ENCODE measurements at places on chromosomes 1 and 21.

DNA sequence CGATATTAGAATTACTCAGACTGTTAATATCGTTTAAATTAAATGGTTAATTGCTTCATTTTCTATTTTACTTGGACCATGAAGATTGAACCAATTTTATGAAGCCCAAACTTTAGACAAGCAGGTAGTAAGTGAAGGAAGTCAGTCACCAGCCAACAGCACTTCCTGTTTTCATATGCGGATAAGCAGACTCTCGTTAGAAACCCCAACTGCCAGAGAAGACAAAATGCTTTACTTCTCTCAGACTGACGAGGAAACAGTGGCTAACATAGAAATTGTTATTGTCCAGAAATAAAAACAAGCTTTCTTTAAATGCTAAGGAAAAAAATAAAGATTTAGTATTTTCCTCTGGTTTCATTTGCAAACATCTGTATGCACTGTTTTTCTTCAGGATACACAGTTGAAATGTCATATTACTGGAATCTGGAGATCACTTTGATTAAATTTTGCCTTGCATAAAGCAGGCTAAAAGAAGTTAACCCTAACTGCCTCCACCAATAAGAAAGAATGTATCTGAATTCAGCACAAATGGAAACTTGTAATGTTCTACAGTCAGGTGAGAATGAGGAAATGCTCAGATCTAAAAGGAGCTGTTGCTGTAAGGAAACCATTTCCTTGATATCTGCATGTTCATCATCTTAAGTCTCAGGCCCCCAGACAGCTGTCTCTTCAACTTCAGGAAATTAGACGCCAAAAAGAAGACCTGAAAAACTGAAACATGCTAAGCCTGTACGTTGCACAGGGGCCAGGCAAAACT, 129.8 kb upstream of the SAMSN1 start:
- H3K27me3 ChIP-seq: no peaks in the 10 kb centered on the region
- no peak overlapping the region for H3K4me3 ChIP-seq
- no peaks in the 10 kb centered on the region for H3K4me1 ChIP-seq
- DNase-seq: no peak
- no peaks in the 10 kb centered on the region for H3K36me3 ChIP-seq

DNA sequence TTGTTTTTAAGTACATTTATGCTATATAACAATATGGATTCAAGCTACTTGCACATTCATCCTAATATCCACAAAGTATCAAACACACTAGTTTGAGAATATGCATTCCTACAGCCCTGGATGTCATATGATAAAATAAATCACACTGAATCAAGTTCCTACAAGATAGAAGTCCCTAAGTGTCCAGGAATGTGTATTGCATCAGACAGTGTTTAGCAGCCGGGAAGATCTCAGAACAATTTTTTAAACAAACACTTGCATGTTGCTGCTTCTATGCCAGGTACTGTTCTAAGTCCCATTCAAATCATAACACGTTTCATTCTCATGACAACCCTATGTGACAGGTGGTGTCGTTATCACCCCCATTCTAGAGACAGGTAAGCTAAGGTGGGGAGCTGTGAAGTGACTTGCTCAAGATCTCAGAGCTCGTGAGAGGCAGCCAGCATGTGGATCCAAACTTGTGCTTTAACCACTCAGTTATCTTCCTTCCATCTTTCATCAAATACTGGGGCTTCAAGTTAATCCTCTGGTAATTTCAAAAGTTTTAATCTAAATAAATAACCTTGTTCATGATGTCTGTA, 68.3 kb upstream of the KIF26B start:
- H3K4me3 ChIP-seq: no peak overlapping the region
- H3K27ac ChIP-seq: no peak overlapping the region
- H3K27me3 ChIP-seq: no peaks in the 10 kb centered on the region
- H3K4me1 ChIP-seq: no peaks in the 10 kb centered on the region

DNA sequence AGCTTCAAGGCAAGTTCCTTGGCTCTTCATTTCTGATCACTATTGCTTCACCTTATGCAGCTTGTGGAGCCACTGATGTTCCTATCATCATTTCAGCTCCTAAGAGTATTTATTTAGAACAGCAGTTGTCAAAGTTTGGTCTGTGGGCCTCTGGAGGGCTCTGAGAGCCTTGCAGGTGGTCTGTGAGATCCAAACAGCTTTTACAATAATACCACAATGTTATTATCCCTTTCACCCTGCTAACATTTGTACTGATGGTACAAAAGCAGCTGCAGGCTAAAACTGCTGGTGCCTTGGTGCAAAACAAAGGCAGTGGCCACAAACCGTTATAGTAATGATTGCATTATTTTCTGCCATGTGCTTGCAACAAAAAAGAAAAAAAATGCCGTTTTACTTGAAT, 33.8 kb downstream of the PATJ start:
- no peaks in the 10 kb centered on the region for H3K36me3 ChIP-seq
- no peak overlapping the region for H3K4me3 ChIP-seq
- no peak for DNase-seq

DNA sequence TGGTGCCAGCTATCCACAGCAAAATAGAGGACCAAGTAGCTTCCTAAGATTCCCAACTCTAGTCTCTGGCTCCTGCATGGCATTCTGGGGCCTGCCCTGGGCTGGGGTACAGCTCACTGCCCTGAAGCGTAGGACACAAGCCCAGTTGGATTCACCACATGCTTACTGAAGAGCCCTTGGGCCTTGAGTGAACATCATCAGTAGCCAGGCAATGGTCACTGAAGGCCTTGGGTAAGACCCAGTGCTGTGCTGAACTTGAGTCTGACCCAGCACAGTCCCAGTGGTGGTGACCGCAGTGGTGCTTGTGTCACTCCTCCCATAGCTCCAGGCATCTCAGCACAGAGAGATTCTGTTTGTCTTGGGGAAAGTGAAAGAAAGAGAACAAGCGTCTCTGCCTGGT, 7.7 kb upstream of the LCE3A start:
- no peaks in the 10 kb centered on the region for H3K27me3 ChIP-seq
- no peak overlapping the region for H3K27ac ChIP-seq
- H3K36me3 ChIP-seq: no peaks in the 10 kb centered on the region
- DNase-seq: no peak
- no peaks in the 10 kb centered on the region for H3K4me1 ChIP-seq

GRCh38 chr1:218209351-218209861, 75.7 kb upstream of the RRP15 start:
- no peaks in the 10 kb centered on the region for H3K36me3 ChIP-seq
- no peaks in the 10 kb centered on the region for H3K27me3 ChIP-seq
- no peaks in the 10 kb centered on the region for H3K4me1 ChIP-seq
- H3K4me3 ChIP-seq: no peak overlapping the region
- DNase-seq: no peak

DNA sequence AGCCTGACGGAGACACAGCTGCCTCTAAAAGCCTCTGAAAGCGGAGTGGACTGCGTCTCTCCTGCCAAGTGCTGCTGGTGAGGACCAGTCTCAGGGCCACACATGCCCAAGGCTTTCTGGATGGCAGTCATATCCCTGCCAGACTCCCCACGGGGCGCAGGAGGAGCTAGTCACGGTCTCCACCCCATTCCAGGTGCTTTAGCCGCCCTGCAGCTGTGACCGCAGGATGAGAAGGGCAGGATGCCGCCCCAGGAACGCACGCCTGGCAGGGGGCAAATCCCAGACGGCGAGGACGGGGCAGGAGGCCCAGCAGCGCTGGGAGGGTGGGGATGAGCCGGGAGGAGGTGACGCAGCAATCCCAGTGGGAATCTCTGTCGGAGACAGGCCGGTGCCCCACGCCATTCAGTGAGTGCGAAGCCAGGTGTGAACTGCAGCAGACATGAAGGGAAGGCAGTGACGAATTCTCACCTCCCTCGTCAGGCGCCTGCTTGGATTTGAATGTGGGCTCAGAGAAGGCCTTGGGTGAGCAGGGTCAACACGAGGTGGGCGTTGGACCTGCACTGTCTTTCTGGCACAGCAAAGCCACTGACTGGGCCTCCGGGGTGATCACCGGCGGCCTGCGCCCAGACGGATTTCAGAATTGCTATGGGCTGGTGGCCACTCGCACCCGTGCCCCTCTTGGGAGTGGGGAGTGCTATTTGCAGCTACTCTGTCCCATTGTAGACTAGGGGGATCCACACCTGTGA, 38.5 kb upstream of the SLC19A1 start:
- no peak overlapping the region for H3K4me3 ChIP-seq
- no peak for DNase-seq
- H3K27me3 ChIP-seq: peaks cover 3% of the 10 kb centered on the region
- no peaks in the 10 kb centered on the region for H3K36me3 ChIP-seq

- no peak overlapping the region for H3K27ac ChIP-seq
- H3K36me3 ChIP-seq: peaks cover 21% of the 10 kb centered on the region
- H3K4me3 ChIP-seq: no peak overlapping the region
- no peak for DNase-seq
- H3K27me3 ChIP-seq: no peaks in the 10 kb centered on the region
- H3K4me1 ChIP-seq: peaks cover 46% of the 10 kb centered on the region
Observed at GRCh38 chr21:34126691-34127090, 53.3 kb downstream of the MRPS6 start.

GRCh38 chr1:202709276-202710041, 795 bp downstream of the SYT2 start:
- no peaks in the 10 kb centered on the region for H3K36me3 ChIP-seq
- H3K27ac ChIP-seq: no peak overlapping the region
- DNase-seq: no peak
- H3K27me3 ChIP-seq: peaks cover 65% of the 10 kb centered on the region

DNA sequence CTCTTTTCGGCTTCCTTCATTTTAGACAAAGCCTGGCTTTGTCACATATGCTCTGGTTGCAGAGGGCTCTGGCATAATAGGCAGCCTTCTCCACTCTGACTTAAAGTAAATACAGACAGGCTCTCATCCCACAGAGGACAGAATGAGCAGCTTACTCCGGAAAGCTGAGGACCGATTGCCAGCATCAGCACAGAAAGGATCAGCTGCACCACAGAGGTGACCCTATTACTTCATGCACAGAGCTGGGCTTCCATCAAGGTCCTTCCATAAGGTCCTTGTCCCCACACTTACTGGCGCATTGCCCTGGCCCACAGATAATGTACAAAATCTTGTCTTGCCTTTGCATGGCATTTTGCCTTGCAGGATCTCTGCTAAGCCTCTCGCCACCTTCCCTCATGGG, 67.6 kb downstream of the SEC16B start:
- no peaks in the 10 kb centered on the region for H3K4me1 ChIP-seq
- H3K4me3 ChIP-seq: no peak overlapping the region

GRCh38 chr1:154884869-154885701, 15.0 kb upstream of the KCNN3 start:
- H3K4me3 ChIP-seq: no peak overlapping the region

DNA sequence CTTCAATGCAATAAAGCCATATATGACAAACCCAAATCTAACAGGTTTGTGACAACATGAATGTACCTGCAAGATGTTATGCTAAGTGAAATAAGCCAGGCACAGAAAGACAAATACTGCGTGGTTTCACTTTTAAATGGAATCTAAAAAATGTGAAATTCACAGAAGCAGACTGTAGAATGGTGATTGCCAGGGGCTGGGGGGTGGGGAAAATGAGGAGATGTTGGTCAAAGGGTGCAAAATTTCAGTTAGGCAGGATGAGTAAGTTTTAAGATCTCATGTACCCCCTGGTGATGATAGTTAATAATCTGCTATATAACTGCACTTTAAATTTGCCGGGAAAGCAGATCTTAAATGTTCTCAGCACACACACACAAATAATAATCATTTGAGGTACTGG, 160.5 kb downstream of the PTBP2 start:
- H3K4me3 ChIP-seq: no peak overlapping the region
- no peaks in the 10 kb centered on the region for H3K4me1 ChIP-seq
- no peaks in the 10 kb centered on the region for H3K36me3 ChIP-seq
- no peak overlapping the region for H3K27ac ChIP-seq
- DNase-seq: no peak
- H3K27me3 ChIP-seq: no peaks in the 10 kb centered on the region

GRCh38 chr1:9371391-9371935, 78.8 kb downstream of the SPSB1 start:
- no peaks in the 10 kb centered on the region for H3K4me1 ChIP-seq
- no peak overlapping the region for H3K4me3 ChIP-seq
- no peaks in the 10 kb centered on the region for H3K27me3 ChIP-seq
- H3K36me3 ChIP-seq: peaks cover 14% of the 10 kb centered on the region

- H3K27ac ChIP-seq: no peak overlapping the region
- H3K4me3 ChIP-seq: no peak overlapping the region
- DNase-seq: no peak
- no peaks in the 10 kb centered on the region for H3K27me3 ChIP-seq
Observed at GRCh38 chr1:81912383-81912782, 111.6 kb downstream of the ADGRL2 start.

DNA sequence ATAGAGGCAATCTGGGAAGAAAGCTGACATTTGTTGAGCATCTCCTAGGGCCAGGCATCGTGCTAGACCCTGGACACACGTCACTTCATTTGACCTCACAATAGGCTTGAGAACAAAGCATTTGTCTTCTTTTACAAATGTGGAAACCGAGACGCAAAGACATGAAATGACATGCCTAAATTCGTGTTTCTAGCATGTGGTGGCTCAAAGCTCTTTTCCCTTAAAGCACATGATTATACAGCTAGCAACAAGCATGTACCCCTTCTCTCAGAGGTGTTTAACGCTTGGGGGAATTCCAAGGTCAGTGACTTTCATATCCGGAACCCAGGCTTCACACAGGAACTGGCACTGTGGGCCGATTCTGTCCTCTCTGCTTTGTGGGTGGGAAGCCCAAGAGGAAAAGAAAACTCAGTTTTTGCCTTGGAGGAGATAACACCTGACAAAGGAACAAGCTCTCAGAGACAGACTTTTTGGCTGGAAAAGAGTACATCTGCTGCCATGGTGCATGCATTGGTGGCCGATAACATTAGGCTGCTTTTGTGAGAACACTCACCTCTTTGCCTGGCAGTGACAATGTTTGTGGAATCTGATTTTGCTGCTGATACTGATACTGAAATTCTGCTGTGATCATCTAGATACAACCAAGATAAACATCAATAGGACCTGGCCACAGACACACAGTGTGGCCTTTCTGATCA, 15.4 kb upstream of the CD2 start:
- no peaks in the 10 kb centered on the region for H3K36me3 ChIP-seq
- H3K27ac ChIP-seq: no peak overlapping the region
- no peaks in the 10 kb centered on the region for H3K4me1 ChIP-seq
- no peak for DNase-seq
- H3K4me3 ChIP-seq: no peak overlapping the region

GRCh38 chr1:116772648-116773045, 18.4 kb downstream of the CD2 start:
- H3K27me3 ChIP-seq: no peaks in the 10 kb centered on the region
- H3K27ac ChIP-seq: no peak overlapping the region
- no peaks in the 10 kb centered on the region for H3K36me3 ChIP-seq
- H3K4me1 ChIP-seq: no peaks in the 10 kb centered on the region

- no peaks in the 10 kb centered on the region for H3K27me3 ChIP-seq
- DNase-seq: no peak
- H3K4me1 ChIP-seq: peaks cover 66% of the 10 kb centered on the region
- no peaks in the 10 kb centered on the region for H3K36me3 ChIP-seq
Observed at GRCh38 chr1:156500543-156500792, at the start of gene MEF2D. Gene MEF2D (minus strand): TSS chr1:156500775. CDS start chr1:156483292, 17,483 bp downstream.

- DNase-seq: no peak
- no peaks in the 10 kb centered on the region for H3K27me3 ChIP-seq
- no peak overlapping the region for H3K27ac ChIP-seq
- no peak overlapping the region for H3K4me3 ChIP-seq
- H3K36me3 ChIP-seq: no peaks in the 10 kb centered on the region
Observed at GRCh38 chr1:12772520-12772919, 1.0 kb upstream of the PRAMEF12 start.

Measured in heart left ventricle (tissue), 16 donors.